ENCODE measurements at places on chromosomes 6 and 20.

GRCh38 chr6:65903992-65904391 lies 197.0 kb upstream of the EYS start:
- DNase-seq = no peak

DNA sequence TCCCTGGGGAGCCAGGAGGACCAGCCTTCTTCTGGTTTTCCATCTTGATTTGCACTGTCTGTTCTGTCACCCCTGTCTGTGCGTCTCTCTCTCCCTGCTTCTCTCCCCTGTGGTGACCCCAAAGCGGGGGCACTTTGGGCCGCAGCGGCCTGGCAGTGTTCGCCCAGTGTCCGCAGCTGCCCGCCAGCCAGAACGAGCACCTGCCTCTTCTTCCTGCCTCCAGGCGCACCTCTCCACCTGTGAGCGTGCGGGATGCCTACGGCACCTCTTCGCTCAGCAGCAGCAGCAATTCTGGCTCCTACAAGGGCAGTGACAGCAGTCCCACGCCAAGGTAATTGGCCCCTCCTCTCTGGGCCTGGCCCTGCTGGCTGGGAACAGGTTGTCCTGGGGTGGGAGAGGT lies 30.8 kb downstream of the SNPH start:
- DNase-seq = no peak

DNA sequence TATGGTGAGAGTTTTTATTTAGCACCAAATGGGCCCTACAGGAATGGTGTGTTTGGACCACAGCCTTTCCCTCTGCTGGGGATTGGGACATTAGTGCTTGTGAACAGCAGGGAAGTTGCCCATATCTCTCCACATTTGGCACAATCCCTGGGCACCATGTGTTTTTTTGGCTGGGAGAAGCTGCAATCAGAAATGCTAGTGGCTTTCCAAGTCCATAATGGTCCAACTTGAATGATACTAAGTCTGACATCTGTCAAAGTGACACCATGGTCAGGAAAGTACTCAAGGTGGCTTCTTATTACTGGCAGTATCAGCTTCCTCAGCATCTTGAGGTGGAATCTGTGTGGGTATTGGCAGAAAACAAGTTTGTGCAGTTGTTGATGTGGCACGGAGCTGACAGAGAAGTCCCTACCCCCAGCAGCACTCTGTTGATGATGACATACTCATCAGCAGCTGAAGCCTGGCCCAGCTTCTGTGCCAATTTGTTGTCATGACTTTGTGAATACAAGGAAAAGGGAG lies 53.0 kb downstream of the SASH1 start:
- no peak for DNase-seq

DNA sequence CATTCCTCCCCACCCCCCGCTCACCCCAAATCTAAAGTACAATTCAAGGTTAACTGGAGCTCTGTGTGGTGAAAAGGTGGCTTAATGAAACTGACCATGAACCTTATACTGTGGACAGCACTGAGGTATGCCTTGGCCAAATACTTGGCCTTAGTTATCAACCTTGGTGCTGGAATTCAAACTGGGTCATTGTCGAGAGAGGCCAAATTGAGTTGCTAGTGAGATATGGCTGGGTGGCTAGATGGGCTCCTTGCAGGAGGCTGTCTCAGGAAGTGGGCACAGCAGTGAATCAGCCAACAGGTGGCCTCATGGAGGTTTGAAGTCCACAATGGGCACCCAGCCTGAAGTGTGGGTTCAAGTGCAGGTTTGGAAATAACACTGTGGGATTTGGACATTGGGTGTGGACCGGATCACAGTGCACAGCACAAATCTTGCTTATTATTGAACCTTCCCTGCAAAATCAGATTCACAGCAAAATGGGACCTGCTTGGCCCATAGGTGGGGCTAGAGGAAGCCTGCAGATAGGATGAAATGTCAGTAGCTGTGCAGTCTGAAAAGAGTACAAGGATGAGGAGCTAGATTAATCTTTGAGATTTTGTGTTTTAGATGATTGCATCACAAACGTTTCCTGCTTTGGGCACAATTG lies 5.6 kb upstream of the BTBD3 start:
- DNase-seq = no peak

GRCh38 chr6:17663226-17663625 lies 43.5 kb downstream of the NUP153 start:
- no peak for DNase-seq
